Left forelimb (tissue), 1 donor: ENCODE measurements at places on chromosomes 12 and 14.

DNA sequence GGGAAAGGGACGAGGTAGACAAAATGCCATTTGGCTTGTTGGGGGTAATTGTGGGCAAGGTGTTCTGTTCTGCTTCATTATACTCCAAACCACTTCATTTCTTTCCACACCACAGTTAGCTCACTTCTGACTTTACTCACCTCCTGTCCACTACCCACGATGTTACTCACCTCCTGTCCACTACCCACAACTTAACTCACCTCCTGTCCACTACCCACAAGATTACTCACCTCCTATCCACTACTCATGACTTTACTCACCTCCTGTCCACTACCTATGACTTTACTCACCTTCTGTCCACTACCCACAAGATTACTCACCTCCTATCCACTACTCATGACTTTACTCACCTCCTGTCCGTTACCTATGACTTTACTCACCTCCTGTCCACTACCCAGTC, 10.1 kb upstream of the TWF1 start:
- DNase-seq = no peak

DNA sequence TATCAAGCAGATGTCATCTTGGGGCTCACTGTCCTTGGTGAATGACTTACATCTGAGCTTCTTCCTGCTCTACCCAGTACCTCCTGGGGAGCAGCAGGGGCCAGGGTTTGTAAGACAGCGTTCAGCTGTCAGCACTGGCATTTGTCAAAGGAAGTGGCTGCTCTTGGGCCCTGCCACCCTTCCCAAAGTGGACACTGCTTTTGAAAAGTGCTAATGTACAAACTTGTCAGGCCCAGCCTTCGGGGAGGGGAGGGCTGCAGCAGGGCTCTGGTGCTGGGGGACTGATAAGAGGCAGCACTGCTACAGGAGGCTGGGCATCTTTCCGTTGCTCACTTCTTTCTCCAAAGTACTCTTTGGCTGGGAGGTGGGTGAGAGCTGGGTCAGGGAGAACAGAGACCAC, 59.8 kb upstream of the RBM19 start:
- DNase-seq = no peak

DNA sequence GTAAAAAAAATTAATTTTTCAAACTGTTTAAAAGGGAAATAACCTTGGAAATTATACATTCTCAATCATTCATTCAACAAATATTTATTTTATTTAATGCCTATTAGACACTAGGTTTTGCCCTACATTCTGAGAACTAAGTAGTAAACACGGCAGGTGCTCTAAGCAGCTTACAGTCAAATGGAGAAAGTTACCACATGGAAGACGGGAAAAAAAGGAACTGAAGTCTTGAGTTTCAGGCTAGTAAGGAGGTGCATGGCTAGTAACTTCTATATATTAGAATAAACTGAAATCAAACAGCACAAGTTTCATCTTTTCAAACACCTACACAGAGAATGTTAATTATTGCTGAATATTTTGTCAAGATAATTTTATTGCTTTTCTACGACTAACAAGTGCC, 52.9 kb downstream of the C12orf42 start:
- DNase-seq = no peak

GRCh38 chr12:5905757-5906156, 39.3 kb downstream of the ANO2 start:
- DNase-seq = no peak

- DNase-seq = no peak
These were observed 643 bp upstream of the TAMALIN start for GRCh38 chr12:52005903-52006703.

DNA sequence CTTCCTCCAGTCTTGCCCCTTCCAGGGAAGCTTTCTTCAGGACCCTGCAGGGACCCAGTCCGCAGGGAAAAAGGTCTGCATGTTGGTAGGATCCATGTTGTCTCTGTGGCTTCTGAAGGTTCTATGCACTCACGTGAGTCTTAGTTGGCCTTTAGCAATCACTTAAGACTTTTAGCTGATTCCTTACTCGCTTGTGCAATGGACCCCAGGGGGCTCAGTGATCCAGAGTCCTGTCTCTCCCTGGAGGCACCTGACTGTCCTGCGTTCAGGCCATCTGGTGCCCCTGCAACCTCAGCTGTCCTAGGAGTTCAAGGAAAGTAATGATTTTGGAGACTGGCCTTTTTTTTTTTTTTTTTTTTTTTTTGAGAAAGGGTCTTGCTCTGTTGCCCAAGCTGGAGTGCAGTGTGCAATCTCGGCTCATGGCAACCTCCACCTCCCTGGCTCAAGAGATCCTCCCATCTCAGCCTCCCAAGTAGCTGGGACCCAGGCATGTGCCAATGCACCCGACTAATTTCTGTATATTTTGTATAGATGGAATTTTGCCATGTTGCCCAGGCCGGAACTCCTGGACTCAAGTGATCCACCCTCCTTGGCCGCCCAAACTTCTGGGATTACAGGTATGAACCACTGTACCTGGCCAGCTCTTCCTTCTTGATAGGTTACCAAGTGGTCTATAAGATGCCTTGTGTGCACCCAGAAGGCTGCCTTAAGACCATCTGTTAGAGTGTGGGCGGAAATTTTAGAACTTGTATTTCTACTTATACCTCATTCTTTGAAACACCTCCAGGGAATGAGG, 4.6 kb downstream of the IFI27L2 start:
- DNase-seq = no peak

DNA sequence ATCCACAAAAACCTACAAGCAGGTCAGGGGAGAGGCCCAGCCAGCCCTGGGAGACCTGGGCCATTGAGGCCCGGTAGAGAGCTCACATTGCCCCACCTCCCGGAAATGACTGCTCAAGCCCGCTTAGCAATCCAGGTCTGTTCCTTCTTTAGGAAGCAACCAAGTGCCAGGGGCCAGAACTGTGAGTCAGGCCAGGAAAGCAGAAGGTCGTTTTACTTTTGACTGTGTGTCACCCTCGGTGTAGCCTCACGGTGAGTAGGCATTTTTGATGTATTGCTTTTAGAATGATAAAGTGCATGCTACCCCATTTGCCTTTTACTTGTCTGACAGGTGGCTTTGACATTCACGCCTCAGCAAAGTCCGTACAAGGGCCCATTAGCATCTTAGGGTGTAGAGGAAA, 25.4 kb upstream of the PWP1 start:
- DNase-seq = no peak

DNA sequence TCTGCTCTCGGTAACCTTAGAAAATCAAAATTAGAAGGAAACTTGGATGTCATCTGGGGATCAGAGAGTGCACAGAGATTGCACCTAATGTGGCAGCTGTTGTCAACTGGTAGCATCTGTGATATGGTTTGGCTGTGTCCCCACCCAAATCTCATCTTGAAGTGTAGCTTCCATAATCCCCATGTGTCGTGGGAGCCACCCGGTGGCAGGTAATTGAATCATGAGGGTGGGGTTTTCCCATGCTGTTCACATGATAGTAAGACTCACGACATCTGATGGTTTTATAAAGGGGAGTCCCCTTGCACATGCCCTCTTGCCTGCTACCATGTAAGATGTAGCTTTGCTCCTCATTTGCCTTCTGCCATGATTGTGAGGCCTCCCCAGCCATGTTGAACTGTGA, 127.7 kb upstream of the SRRM4 start:
- no peak for DNase-seq

GRCh38 chr14:90536511-90537191, 139.8 kb downstream of the CALM1 start:
- no peak for DNase-seq

GRCh38 chr14:103520657-103521437, 1.8 kb downstream of the CKB start:
- peak; percentile 86 for DNase-seq

DNA sequence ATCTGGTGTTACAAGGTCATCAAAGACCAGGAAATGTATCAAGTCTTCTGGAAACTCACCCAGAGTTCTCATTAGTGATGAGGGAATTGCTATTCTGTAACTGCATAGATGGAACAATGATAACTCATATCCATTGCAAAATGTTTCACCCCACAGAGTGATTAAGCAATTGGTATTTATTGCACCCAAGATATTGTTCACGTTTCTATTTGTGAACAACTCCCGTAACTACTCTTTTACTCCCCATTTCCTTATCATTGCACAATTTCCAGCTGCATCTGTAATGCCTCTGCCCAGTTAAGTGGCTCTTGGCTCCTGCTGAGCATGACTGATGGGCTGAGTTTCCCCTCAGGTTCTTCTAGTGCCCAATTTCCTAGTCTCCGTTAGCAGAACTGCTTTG, 108.7 kb upstream of the PRICKLE1 start:
- no peak for DNase-seq

GRCh38 chr12:14157088-14157747, 175.8 kb upstream of the GRIN2B start:
- no peak for DNase-seq

GRCh38 chr12:91590966-91591638, 408.5 kb upstream of the DCN start:
- no peak for DNase-seq

- DNase-seq = no peak
These were observed 1.1 kb upstream of the RABGGTA start for GRCh38 chr14:24272467-24272866.

GRCh38 chr14:77991128-77991772, 178.9 kb upstream of the NRXN3 start:
- DNase-seq = no peak

DNA sequence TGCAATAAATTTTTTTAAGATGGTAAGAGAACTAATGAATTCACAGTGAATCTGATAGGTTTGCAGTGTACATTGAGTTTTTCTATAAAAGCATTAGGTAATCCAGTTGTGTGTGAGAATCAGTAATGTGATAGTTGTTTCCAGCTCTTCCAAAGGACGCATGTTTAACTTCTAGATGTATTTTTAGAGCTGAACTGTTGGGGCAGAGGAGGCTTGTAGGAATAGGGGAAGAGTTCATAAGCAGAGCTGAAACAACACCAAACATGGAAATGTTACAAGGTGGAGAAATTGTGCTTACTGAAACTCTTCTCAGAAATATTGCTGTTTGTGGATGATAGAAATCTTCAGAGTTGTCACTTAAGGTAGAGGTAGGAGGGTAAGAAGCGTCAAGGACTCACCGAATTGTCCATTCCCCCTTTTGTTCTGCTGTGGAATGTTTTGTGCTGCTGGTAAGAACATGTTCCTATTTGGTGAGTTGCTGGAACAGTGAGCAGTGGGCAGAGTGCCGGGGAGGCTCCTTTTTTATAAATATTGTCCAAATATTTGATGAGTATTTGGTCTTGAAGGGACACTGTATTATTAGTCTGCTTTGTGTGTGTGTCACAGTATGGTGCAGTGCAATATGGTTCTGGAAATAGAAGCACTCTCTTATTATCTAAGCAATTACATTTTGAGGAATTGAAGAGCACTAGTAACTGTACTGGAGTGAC, 76.7 kb downstream of the ANO6 start:
- DNase-seq = no peak

GRCh38 chr12:114215746-114216145, 190.2 kb downstream of the TBX5 start:
- no peak for DNase-seq

DNA sequence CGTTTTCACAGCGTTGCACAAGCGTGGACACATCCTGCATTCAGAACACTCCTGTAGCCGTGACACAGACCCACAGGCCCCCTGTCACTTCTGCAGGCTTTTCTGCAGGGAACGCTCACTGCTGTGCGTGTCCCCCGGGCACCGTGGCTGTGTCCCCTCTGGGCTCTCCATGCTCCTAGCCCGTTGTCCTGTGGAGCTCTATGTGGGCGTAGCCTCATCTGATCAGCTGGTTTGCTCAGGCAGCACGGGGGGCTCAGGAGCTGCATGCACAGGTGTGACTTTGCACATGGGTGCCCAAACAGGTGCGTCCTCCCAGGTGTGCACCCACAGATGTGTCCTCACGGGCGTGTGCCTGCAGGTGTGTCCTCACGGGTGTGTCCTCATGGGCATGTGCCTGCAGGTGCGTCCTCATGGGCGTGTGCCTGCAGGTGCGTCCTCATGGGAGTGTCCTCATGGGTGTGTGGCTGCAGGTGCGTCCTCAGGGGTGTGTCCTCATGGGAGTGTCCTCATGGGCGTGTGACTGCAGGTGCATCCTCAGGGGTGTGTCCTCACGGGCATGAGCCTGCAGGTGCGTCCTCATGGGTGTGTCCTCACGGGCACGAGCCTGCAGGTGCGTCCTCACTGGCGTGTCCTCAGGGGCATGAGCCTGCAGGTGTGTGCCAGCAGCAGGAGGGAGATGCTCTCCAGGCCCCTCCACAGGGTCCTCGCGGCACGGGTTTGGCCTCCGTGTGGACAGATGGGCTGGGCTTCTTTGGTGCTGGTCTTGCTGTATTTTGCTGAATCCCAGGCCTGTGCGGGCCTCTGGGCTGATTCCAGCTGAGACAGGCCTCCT, 17.5 kb downstream of the MTA1 start:
- DNase-seq = no peak

DNA sequence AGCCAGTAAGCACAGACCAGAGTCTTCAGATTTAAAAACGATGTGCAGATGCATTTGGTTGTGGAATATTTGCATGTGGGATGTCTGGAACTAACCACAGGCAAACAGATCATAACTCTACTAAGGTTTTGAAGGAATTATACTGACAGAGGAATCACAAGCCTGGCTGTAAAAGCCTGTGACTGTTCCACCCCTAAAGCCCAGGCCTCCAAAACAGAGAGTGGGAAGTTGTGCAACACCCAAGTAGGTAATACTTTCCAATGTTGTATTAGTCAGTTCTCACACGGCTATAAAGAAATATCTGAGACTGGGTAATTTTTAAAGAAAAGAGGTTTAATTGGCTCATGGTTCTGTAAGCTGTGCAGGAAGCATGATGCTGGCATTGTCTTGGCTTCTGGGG, 68.1 kb upstream of the DCD start:
- no peak for DNase-seq

DNA sequence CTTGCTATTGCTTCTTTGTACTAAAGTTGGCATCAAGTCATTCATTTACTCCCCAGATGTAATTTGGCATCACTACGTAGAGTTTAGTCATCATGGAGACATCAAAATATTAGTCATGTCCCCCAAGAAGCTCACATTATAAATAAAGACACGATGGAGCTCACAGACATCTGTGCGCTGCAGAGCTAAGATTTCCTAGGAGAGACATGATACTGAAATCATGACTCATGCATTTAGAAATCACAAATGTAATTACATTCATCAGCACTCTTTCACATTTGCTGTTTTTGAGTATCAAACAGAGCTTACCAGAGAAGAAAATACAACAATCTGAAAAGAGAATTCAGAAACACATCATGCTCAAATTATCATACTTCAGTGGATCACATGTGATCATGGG, 169.8 kb downstream of the LRIG3 start:
- DNase-seq = no peak

DNA sequence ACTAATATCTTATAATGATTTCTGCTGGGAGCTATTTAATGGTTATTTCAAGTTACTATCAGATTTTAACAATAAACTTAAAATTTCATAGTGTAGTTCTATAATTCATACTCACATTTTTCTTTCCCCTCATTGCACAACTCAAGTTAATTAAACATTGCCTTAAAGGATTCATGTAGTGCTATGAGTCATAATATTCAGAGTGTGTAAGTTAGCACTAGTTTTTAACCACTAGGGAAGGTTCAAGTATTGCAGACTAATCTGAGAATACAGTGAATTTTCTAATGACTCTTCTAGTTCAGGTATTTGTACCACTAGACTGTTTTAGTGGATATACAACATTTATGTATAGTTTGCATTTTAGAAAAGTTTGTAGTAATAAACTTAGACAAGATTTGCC, 49.9 kb downstream of the FOXA1 start:
- DNase-seq = no peak
